ENCODE measurements at places on chromosomes 6 and 20. TPM values are rescaled to one million over a fixed set of nuclear protein-coding genes. Genes with fewer than 3 reads are reported as not detected.

Gene HSPA1B
- total RNA-seq: 155 TPM

Gene RANBP9
- total RNA-seq: 60.1 TPM

Gene PAX1
- not detected for total RNA-seq

Gene CTAGE9
- total RNA-seq: not detected

DNA sequence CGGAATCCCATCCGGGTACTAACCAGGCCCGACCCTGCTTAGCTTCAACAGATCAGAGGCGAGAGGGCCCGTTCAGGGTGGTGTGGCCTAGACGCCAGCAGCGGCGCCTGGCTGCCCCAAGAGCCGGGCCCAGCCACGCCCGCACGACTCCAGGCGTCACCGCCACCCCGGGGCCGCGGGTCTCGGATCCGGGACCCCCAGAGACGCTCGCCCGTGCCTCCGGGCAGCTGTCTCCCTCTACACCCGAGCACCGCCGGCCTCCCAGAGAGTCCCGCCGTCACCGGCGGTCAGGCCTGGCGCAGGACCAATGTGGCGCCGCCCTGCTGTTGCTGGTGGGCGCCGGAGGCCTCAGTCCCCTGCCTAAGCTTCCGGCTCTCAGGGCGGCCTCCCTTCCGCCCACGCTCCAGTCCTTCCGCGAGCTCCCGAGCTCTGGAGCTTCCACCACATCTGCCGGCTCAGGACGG lies 441.2 kb upstream of the DEFB115 start:
- H3K4me1 ChIP-seq: no peaks in the 10 kb centered on the region
- no peak overlapping the region for H3K4me3 ChIP-seq
- no peak for DNase-seq
- peaks cover 3% of the 10 kb centered on the region for H3K27me3 ChIP-seq
- H3K27ac ChIP-seq: no peak overlapping the region

GRCh38 chr20:51462566-51463276 lies 79.8 kb downstream of the NFATC2 start:
- no peaks in the 10 kb centered on the region for H3K27me3 ChIP-seq
- DNase-seq: no peak
- peaks cover 48% of the 10 kb centered on the region for H3K36me3 ChIP-seq
- no peak overlapping the region for H3K4me3 ChIP-seq

GRCh38 chr6:160177220-160177619 lies 55.6 kb downstream of the SLC22A1 start:
- peaks cover 22% of the 10 kb centered on the region for H3K27me3 ChIP-seq
- H3K4me1 ChIP-seq: no peaks in the 10 kb centered on the region
- H3K36me3 ChIP-seq: no peaks in the 10 kb centered on the region
- no peak overlapping the region for H3K27ac ChIP-seq

DNA sequence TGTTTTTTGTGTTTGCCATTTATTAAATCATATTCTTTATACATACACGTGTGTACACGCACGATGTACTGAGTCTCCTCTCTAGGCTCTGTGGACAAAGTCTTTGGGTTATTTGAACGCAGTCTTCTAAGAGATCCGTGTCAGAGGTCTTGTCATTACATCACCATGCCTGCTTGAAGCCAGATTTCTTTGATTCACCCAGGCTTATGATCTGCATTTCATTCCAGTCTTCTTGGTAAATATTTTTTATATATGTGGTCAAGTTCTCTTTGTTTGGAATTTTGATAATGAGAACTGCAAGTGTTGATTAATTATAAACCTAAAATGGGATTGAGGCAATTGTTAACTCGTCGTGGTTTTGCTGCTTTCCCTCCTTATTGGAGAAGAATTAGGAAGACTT lies 34.6 kb downstream of the KCNS1 start:
- H3K4me1 ChIP-seq: peaks cover 30% of the 10 kb centered on the region
- no peak for DNase-seq
- H3K27me3 ChIP-seq: no peaks in the 10 kb centered on the region
- H3K36me3 ChIP-seq: peaks cover 43% of the 10 kb centered on the region

DNA sequence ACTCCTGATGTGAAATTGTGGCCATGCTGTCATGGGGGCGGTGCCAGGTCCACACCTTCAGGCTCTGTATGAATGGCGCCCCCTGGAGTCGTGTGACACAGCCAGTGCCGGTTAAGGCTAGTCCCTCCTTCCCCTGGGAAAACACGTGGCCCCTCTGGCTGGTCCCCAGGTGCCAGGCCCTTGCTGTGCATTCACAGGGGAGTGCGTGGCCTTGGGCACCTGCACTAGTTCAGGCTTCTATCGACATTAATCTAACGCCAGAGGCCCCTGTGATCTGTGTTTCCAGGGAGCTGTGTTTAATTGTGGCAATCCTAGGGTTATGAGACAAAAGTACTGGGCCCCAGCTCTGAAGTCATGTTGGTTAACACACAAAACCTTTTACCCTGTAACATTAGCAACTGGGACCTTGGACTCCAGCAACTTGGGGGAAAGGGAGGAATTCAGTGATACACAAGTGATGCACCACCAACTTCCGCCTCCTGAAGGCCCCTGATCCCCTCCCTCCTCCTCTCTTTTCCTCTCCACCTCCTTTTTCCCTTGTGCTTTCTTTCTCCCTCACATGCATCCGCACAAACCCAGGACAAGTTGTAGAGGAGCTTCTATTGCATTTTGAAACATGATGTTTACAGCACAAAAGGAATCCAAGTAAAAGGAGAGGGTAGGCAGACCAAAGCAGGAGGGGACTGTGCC lies 74.0 kb downstream of the SSR1 start:
- no peaks in the 10 kb centered on the region for H3K27me3 ChIP-seq
- H3K4me1 ChIP-seq: peaks cover 9% of the 10 kb centered on the region
- DNase-seq: peak; percentile 53
- peaks cover 7% of the 10 kb centered on the region for H3K36me3 ChIP-seq
- H3K27ac ChIP-seq: no peak overlapping the region
- no peak overlapping the region for H3K4me3 ChIP-seq

GRCh38 chr20:24437196-24438082 lies 32.0 kb upstream of the SYNDIG1 start:
- no peak for DNase-seq
- no peaks in the 10 kb centered on the region for H3K4me1 ChIP-seq
- H3K36me3 ChIP-seq: no peaks in the 10 kb centered on the region
- H3K27ac ChIP-seq: no peak overlapping the region

DNA sequence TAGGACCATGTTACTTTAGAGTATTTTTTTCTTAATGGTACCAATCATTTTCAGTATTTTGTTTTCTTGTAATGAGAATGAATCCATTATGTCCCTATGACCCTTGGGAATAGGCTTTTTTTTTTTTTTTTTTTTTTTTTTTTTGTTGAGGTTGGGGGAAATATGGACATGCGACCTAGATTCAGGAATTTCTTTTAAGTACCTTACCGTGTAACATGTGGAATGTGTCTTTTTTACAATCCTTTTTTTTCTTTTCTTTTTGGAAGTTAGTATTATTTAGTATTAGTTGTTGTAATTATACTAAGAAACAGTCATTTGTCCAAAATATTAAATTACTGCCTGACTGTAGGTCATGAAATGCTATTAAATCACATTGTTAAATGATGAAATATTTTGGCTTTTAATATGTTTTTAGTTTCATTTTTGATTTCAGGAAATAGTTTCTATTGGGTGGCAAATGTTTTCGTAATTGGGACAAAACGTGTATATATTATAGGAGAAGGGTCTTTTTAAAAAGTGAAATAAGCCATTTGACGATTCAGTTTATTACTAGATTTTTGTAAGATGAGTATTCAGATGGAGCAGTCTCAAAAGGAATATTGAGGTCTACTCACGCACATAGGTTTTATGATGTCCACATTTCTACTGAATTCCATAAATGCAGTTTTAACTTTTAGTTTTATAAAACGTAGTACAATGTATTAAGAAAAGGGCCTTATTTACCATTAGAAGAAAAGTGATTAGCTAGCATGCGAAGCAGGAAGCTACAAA lies 4.9 kb downstream of the ARID1B start:
- H3K27ac ChIP-seq: peak overlapping the region; percentile 56
- H3K27me3 ChIP-seq: no peaks in the 10 kb centered on the region
- H3K4me3 ChIP-seq: peak overlapping the region; percentile 84
- peaks cover 14% of the 10 kb centered on the region for H3K36me3 ChIP-seq

DNA sequence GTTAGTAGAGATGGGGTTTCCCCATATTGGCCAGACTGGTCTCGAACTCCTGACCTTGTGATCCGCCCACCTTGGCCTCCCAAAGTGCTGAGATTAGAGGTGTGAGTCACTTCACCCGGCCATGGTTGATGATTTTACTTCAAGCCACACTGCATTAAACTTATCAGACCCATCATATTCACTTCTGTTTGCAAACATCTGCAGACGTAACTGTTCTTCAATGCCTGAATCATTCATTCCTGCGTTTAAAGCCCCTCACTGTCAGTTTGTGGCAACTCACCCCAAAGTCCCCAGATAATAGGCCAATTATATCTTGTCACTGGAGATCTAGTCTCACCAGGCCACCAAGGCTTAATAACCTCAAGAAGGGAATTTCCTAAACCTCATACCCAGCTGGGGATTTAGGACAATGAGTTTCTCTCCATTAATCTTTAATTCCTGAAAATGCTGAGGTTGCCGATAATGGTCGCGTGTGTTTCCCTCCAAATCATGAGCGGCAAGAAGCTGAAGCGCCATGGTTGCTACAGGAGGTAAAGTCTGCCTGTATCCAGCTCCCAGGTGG lies 229.6 kb downstream of the LY86 start:
- peaks cover 7% of the 10 kb centered on the region for H3K4me1 ChIP-seq
- peaks cover 13% of the 10 kb centered on the region for H3K27me3 ChIP-seq
- DNase-seq: no peak
- no peak overlapping the region for H3K27ac ChIP-seq

DNA sequence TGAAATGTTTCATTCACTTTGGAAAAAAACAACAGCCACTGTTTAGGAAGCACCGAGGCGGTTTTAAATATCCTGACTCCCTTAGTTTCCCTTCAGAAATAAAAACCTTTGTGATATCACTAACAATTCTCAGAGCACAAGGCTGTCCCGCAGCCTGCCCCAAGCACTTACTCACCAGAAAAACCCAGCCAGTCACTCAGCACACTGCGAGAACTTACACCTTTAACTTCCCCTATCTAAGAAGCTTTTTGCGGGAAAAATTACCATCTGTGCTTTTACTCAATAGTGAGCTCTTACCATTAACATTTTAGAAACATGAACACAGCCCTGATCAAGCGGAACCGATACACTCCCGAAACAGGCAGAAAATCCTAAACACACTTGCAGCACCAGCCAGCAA lies 9.3 kb downstream of the ZBTB46 start:
- no peak for DNase-seq
- no peaks in the 10 kb centered on the region for H3K4me1 ChIP-seq

DNA sequence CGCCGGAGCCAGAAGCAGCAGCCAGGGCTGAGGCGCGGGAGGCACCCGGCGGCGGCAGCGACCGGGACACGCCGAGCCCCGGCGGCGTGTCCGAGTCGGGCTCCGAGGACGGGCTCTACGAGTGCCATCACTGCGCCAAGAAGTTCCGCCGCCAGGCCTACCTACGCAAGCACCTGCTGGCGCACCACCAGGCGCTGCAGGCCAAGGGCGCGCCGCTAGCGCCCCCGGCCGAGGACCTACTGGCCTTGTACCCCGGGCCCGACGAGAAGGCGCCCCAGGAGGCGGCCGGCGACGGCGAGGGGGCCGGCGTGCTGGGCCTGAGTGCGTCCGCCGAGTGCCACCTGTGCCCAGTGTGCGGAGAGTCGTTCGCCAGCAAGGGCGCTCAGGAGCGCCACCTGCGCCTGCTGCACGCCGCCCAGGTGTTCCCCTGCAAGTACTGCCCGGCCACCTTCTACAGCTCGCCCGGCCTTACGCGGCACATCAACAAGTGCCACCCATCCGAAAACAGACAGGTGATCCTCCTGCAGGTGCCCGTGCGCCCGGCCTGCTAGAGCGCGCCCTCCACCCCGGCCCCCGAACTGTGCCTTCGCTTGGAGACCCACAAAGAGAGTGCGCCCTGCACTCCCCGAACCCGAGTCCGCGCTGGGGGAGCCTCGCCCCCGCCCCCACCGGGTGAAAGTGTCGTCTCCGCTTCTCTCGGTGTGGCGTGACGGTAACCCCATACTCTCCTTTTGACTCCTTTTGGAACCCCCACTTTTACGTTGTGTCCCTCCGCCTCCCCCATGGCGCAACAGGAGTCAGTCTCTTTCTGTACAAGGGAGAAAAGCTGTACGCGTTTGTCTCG lies 1.6 kb downstream of the INSM1 start:
- H3K4me3 ChIP-seq: peak overlapping the region; percentile 88
- DNase-seq: no peak
- peaks cover 60% of the 10 kb centered on the region for H3K27me3 ChIP-seq
- H3K36me3 ChIP-seq: peaks cover 13% of the 10 kb centered on the region
- peaks cover 28% of the 10 kb centered on the region for H3K4me1 ChIP-seq

DNA sequence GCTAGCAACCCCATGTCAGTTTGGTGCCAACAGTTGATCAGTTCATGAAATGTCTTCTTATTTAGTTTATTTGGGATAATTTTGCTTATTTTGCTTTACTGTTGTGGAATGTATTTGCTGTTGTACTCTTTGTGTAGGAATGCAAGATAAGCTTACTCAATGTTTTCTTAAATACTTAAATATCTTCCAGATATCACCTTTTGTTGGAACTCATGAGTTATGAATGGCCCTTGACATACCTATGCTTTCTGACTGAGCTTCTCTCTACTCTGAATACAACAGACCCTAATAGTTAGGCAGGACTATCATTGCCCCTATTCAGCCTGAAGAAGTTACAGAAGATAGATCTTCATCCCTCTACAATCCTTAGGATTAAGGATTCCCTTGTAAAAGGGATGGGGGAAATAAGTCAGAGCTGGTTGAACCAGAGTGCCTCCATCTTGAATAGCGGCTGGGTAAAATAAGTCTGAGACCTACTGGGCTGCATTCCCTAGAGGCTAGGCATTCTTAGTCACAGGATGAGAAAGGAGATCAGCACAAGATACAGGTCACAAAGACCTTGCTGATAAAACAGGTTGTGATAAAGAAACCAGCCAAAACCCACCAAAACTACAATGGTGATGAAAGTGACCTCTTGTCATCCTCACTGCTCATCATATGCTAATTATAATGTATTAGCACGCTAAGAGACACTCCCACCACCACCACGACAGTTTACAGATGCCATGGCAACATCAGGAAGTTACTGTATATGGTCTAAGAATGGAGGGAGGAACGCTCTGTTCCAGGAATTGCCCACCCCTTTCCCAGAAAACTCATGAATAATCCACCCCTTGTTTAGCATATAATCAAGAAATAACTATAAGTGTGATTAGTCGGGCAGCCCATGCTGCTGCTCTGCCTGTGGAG lies 196.9 kb downstream of the AKAP7 start:
- no peaks in the 10 kb centered on the region for H3K36me3 ChIP-seq
- H3K27me3 ChIP-seq: no peaks in the 10 kb centered on the region
- H3K27ac ChIP-seq: no peak overlapping the region
- DNase-seq: no peak
- no peaks in the 10 kb centered on the region for H3K4me1 ChIP-seq
- H3K4me3 ChIP-seq: no peak overlapping the region

DNA sequence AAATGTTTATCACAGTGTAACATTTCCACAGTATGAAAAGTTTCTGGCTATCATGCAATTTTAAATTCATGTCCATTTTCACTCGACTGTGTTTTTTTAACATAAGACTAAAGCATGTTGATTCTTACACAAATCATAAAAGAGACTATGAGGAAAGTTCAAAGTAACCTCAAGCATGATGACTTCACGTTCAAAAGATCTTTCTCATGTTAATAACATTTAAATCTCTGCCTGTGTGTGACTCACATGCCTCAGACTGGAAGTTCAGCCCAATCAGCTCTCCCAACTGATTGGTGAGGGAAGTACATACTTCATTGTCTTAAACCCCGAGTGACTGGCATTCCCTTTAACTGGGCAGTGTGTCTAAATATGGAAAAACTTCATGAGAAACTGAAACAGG lies 37.4 kb downstream of the ATXN1 start:
- peaks cover 41% of the 10 kb centered on the region for H3K36me3 ChIP-seq
- no peak overlapping the region for H3K4me3 ChIP-seq
- DNase-seq: no peak
- H3K4me1 ChIP-seq: peaks cover 70% of the 10 kb centered on the region
- no peaks in the 10 kb centered on the region for H3K27me3 ChIP-seq
- no peak overlapping the region for H3K27ac ChIP-seq
